ENCODE measurements at places on chromosomes 7 and 10. TPM values are rescaled to one million over a fixed set of nuclear protein-coding genes. Genes with fewer than 3 reads are reported as not detected.

DNA sequence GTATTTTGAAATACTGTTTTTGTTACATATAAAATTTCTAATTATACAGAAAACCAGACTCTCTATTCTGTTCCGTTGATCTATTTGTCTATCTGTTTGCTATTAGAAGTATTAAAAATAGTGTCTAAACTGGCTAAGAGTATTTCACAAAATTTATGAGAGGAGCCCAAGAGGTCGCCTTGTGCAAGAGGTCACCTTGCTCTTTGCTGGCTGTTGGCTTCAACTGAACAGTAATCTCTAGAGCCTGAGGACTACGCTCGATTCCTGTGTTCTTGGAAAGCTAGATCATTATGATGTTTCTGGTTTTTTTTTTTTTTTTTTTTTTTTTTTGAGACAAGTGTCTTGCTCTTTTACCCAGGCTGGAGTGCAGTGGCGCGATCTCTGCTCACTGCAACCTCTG, 428.6 kb downstream of the LRMDA start:
- no peak for DNase-seq

DNA sequence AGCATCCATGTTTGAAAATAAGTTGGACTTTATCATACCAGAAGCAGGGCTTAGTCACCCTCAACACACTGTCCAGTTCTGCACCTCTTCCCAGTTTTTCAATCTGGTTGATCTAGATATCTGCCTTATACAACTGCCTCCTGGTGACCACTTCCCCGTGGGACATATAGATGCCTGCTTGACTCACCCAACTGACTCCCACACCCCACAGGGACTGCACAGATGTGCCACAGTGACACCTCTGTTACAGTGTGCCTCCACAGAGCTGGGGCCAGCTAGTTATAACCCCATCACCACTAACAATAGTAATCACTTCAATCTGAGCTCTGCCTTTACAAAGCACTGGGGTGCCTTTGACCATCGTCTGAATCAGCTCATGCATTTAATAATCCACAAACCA, 82.6 kb upstream of the AOAH start:
- DNase-seq, result no peak

GRCh38 chr7:25726781-25727311, 425.2 kb upstream of the NFE2L3 start:
- no peak for DNase-seq

Gene AKR1B15
- not detected for total RNA-seq

- DNase-seq, result no peak
These were observed 28.6 kb upstream of the TMEM178B start for GRCh38 chr7:141045126-141045841.

Gene FOXP2
- 228 TPM for total RNA-seq

GRCh38 chr10:80512031-80512526, 25.6 kb upstream of the SH2D4B start:
- DNase-seq, result no peak

Gene ASZ1
- total RNA-seq, result not detected

Gene PLEKHS1
- total RNA-seq, result not detected

Gene BEND7
- 16.5 TPM for total RNA-seq

GRCh38 chr7:44280636-44280992, 44.8 kb downstream of the CAMK2B start:
- DNase-seq, result no peak

DNA sequence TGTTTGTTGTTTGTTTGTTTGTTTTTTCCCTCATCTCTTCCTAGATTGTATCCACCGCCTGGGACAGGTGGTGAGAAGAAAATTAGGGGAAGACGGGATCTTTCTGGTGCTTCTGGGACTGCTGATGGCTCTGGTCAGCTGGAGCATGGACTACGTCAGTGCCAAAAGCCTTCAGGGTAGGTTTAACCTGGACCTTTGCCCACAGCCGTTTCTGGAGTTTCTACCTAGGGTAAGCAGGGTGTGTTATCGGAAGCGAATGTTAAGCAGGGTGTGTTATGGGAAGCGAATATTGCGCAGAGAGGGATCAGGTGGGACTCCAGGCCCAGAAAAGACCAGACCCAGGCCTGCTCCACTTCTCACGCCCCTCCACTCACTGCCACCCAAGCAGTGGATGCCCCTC, 4.7 kb downstream of the CLCN1 start:
- DNase-seq, result no peak

Gene BTBD16
- not detected for total RNA-seq

GRCh38 chr7:101166648-101166908, 1.2 kb upstream of the VGF start:
- no peak for DNase-seq

Gene LBX1
- total RNA-seq, result 1.6 TPM

- no peak for DNase-seq
These were observed 28.5 kb downstream of the GRB10 start for GRCh38 chr7:50754241-50754640.

Gene MOGAT3
- not detected for total RNA-seq

- DNase-seq, result no peak
These were observed 46.0 kb upstream of the TRIM8 start for GRCh38 chr10:102598243-102598642.

- DNase-seq, result no peak
These were observed 107.1 kb downstream of the EBLN1 start for GRCh38 chr10:22110761-22111160.

DNA sequence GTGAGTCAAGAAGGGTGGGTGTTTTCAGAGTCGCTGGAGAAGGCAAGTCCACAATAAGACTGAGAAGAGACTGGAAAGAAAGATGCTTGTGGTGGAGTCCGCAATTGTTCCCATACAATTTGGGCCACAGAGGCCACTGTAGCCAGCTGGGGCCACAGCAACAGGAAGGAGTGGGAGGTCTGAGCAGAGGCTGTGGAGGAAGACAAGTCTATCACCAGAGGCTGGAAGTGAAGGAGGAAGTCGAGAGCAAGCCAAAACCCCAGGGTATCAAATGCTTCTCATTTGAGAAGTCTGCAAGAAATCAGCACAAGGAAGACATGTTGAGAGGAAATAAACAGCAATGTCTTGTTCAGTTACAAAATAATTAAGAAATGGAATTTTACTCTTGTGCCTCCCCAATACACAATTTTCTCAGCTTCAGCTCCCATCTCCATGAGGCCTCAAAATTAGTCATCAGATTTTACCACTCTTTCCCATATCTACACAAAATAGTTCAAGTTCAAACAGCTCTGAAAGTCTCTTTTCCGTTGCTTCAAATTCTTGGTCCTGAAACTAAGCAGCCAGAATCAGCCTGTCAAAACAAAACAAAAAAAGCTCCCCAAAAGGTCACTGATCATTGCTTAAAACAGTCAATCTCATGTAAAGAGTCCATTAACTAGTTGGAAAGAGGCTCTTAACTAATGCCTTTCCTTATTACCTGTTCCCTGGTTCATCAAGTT, 31.6 kb downstream of the SLC16A12 start:
- DNase-seq, result no peak

DNA sequence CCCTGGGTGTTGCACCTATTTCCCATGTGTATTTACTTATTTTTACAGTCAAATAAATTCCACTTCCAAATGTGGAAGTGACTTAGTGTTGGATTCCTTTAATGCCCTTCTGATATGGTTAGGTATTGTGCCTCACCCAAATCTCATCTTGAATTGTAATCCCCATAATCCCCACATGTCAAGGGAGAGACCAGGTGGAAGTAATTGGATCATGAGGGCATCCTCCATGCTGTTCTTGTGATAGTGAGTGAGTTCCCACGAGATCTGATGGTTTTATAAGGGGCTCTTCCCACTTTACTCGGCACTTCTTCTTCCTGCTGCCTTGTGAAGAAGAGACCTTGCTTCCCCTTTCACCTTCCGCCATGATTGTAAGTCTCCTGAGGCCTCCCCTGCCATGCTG, 136.9 kb downstream of the SNX10 start:
- no peak for DNase-seq

DNA sequence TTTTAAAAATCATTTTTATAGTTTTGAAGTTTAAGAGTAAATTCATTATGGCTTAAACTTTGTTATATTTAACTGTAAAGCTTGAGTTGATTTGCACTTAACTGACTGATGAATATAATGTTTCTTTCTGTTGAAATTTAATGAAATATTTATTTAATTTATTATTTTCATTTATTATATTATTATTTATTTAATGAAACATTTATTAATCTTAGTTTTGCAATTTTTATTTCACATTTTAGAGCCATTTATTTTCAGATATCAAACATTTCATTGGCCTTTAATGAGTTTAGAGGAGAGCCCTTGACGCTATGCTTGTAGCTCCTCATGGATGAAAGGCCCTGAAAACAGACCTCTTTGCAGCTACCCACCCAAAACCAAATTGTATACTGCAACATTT, 570.0 kb downstream of the LRMDA start:
- no peak for DNase-seq

DNA sequence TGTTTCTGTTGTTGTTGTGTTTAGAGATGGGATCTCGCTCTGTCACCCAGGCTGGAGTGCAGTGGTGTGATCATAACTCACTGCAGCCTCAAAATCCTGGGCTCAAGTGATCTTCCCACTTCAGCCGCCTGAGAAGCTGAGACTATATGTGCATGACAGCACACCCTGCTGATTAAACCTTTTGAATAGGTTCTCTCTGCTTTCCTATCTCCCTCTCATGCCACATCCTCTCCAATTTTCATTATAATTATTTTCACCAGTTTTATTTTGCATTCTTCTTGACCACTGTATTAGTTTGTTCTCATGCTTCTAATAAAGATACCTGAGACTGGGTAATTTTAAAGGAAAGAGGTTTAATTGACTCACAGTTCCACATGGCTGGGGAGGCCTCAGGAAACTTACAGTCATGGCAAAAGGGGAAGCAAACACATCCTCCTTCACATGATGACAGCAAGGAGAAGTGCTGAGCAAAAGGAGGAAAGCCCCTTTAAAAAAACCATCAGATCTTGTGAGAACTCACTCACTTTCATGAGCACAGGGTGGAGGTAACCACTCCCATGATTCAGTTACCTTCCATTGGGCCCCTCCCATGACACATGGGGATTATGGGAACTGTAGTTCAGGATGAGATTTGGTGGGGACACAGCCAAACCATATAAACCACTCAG, 12.9 kb downstream of the AGK start:
- no peak for DNase-seq

- no peak for DNase-seq
These were observed 52.8 kb downstream of the DLG5 start for GRCh38 chr10:77873536-77874380.

DNA sequence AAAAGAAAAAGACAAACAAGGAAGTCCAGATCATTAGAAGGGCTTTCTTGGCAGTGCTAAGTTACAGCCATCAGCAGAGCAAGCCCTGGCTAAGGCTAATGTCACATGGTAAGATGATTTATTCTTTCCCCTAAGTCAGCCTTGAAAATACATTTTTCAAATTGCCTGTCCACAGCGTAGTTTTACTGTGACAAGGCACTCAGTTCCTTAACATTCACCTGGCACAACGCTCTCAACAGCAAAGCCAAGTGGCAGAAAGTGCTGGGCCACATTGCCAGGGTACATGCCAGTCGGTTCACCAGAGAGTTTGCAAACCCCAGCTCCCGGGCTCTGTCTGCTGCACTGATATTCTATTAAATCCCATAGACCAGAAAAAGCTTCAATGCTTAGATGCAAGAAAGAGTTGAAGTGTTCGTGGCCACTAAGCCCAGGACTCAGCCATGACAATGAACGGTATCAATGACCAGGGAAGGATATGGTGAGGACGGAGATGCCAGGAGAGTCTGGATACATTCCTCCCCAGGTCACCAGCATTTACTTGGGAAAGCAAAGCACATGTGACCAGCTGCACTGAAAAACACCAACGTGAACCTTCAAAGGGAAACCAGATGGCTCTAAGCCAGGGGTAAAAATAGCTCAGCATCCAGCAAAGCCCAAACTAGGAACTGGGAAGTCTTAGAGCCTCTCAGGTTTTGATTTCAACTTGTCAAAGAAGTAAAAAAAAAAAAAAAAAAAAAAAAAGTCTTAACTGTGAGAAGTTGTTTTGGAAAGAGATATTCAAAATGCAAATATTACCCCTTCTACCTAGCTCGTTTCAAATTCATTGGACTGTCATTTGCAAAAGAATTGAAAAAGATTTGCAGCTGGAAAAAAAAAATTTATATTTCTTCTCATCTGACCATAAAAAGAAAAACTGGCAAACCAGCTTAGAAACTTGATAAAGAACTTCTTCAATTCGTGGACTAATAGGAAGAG, 23.9 kb upstream of the MPP7 start:
- peak; percentile 45 for DNase-seq

GRCh38 chr10:91022924-91023699, 102.2 kb upstream of the ANKRD1 start:
- DNase-seq, result peak; percentile 6

DNA sequence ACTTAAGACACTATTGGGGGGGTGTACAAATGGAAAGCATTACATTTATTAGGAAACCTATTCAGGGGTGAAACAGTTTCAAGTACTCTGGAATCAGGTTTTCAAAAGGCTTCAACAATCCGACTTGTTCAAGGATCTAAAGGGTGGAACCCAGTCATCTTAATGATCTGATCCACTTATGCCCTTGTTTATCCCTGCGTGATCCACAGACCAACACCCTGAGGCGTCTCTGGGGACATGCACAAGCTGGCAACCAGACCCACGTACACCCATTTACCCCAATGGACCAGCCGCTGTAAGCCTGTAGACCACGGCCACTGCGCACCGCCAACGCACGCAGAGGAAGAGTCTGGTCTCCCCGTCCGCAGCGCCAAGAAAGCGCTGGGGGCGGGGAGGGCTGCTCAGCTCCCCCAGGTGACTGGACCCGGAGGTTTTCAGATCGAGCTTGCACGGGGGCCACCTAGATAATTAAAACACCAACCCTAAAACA, 13.4 kb downstream of the HNRNPF start:
- peak; percentile 26 for DNase-seq

GRCh38 chr10:126321440-126321839, 66.8 kb downstream of the ADAM12 start:
- DNase-seq, result no peak

All from cerebellum (tissue), 4 donors.